ENCODE measurements at places on chromosomes 16 and 17.

- no peak for DNase-seq
Observed at GRCh38 chr17:4469552-4469951, 29.1 kb upstream of the SPNS2 start.

GRCh38 chr16:88859381-88860091 lies 2.6 kb downstream of the TRAPPC2L start:
- no peak for DNase-seq

DNA sequence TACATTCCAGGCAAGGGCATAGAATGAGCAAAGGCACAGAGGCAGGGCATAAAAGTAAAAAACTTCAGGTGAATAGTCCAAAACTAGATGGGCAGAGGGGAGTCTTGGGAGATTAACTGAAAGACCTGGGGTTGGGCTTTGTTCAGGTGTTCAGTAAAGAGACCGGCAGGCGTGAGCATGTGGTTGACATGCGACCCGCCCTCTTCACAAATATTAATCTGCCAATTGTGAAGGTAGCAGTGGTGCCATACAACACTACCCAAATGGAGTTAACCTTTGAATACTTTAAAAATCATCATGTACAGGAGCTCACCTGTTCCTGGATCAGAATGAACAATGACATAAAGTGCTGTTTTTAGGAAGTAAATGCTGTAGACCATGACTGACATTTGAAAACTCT lies 225.5 kb downstream of the LGALS9B start:
- no peak for DNase-seq

- DNase-seq = no peak
Observed at GRCh38 chr17:75512926-75513640, 2.3 kb downstream of the CASKIN2 start.

GRCh38 chr17:811051-811784 lies 29.1 kb downstream of the MRM3 start:
- DNase-seq = no peak

DNA sequence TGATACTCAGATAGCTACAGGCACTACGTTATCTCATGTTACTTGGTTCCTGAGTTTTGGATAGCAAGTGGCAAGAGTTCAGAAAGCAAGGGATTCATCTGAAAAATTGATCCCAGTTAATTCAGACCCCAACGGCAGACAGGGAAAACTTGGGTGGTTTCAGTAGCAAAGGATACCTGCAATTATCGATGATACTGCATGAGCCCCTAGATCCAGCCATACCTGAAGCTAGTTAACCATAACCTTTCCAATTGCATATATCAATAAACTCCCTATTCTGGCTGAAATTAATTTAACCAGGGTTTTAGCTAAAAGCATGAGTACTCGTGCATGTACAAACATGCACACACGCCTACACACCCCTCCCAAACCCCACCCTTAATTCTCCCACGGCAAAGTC lies 4.3 kb downstream of the KNOP1 start:
- no peak for DNase-seq

- no peak for DNase-seq
Observed at GRCh38 chr16:20268409-20268808, 58.9 kb downstream of the GP2 start.

DNA sequence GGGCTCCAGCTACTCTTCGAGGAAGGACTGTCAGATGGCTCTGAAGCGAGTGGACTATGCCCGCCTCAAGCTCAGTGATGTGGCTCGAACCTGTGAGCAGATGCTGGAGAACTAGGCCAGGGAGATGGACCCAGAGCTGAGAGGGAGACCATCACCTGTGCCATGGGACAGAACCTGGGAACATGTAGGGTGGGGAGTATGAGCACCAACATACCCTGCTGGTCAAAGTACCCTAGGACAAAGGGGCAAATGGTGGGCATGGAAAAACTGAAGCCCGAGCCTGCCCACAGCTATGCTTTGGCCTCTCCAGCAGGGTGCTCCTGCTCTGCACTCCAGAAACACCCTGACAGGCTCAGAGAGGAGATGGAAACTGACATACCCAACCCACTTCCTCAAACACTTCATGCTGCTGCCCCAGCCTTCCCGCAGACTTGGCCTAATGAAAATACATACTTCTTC lies 1.9 kb downstream of the MED11 start:
- DNase-seq = no peak

GRCh38 chr17:63505341-63505740 lies 17.8 kb upstream of the KCNH6 start:
- no peak for DNase-seq

- DNase-seq = no peak
Observed at GRCh38 chr17:65896889-65897288, 295.0 kb downstream of the CEP112 start.

DNA sequence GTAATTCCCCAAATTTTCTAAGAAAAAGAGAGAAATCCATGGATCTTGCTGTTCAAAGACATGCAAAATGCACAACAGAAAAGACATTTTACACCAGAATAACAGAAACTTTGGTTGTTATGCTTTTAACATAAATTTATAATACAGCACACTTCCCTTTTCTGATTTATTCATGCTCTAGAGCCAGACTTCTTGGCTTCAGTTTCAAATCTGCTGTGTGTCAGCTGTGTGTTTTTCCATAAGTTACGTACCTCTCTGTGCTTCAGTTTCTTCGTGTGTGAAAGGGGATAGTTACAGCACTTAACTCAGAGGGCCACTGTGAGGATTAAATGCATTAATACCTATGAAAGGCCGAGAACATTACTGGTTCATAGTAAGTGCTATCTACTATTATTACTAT lies 6.8 kb upstream of the CCL3L1 start:
- no peak for DNase-seq

GRCh38 chr17:66348584-66349165 lies 46.3 kb downstream of the PRKCA start:
- DNase-seq = no peak

- DNase-seq = no peak
Observed at GRCh38 chr16:84537491-84538151, 33.2 kb upstream of the MEAK7 start.

- no peak for DNase-seq
Observed at GRCh38 chr16:57533431-57534336, 2.7 kb downstream of the CCDC102A start.

GRCh38 chr17:49187301-49187700 lies 23.1 kb downstream of the GNGT2 start:
- no peak for DNase-seq

DNA sequence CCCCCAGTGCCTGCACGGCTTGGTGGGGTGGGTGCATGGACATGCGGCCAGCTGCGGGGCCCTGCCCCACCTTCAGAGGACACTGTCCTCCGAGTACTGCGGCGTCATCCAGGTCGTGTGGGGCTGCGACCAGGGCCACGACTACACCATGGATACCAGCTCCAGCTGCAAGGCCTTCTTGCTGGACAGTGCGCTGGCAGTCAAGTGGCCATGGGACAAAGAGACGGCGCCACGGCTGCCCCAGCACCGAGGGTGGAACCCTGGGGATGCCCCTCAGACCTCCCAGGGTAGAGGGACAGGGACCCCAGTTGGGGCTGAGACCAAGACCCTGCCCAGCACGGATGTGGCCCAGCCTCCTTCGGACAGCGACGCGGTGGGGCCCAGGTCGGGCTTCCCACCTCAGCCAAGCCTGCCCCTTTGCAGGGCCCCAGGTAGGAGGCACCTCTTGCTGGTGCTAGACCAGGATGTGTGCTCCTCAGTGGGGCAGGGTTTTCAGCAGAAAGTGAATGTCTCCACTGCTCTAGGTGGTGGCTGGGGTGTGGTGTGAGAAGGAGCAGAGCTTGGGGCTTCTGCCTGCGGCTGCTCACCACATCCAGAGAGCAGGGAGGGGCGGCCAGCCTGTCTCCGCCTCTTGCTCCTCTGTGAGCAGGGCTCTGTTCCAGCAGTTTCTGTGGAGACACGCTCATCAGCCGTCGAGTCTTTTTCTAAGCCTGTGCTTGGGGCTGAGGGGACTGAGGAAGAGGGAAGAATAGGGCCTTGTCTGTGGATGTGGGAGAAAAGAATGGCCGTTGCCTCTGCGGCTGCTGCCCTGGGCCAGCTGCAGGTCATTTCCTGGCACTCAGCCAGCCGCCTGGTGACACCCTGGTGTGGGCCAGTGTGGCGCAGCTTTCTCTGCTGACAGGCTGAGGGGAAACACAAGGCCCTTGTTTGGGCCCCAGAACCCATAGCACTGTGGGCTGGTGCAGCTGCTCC lies 2.2 kb downstream of the ZNF276 start:
- peak; percentile 23 for DNase-seq

- no peak for DNase-seq
Observed at GRCh38 chr17:31568539-31568938, 177.1 kb downstream of the RAB11FIP4 start.

GRCh38 chr16:57711-58110 lies 4.1 kb downstream of the SNRNP25 start:
- DNase-seq = no peak

DNA sequence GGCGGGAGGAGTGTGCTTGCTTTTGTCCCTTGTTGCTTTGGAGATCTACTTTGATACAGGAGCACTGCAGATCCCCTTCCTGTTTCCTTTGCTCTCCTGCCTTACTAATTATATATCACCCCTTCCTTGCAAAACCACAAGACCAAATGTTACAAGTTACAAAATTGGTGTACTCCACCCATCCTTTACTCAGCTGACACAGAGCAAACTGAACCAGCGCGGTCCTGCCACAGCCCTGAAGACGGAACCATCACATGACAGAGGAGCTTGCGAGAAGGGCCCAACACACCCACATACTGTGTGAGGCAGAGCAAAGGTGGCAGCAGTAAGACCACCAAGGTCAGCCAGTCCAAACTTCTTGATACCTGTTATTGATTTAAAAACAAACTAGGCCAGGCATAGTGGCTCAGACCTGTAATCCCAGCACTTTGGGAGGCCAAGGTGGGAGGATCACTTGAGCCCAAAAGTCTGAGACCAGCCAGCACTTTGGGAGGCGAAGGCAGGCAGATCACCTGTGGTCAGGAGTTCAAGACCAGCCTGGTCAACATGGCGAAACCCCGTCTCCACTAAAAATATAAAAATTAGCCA lies 33.2 kb downstream of the CYTH1 start:
- no peak for DNase-seq

All from cerebellum (tissue), 4 donors.